ENCODE measurements at places on chromosomes 16 and 17.

- no peak for DNase-seq
Measured at GRCh38 chr17:44171931-44172455, 1.5 kb downstream of the ASB16 start.

DNA sequence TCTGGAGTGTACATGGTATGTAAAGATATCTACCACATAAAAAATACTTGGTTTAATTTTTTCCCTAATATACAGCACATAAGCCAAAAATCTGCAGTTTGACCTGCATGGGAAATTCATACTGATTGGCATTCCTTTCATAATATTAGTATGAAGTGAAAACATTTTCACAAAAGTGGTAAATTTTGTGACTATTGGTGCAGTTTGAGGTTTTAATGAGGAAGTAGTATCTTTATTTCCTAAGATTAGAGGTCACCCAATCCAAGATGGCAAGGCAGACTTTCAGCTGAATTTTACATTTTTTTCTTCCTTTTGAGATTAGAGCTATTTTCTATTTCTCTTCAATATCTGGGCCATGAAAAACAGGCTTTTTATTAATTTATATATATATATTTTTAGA, 21.2 kb downstream of the METTL9 start:
- no peak for DNase-seq

DNA sequence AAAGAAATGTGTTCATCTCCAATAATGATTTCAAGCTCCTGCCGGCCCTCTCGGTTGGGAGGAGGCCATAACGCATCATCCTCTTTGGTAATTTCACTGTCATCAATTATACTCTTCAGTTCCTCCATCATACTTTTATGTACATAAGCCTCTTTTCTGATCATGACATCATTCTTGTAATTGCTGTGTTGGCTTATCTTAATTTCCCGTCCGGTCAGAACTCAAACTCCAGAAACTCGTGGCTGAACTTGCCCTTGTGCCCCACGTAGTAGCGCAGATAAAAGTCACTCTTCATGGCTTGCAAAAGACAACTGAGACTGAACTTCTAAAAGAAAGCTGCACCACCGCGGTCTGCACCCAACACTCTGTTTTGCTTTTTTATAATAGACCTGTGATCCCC, 13.6 kb downstream of the TMEM220 start:
- DNase-seq, result no peak

DNA sequence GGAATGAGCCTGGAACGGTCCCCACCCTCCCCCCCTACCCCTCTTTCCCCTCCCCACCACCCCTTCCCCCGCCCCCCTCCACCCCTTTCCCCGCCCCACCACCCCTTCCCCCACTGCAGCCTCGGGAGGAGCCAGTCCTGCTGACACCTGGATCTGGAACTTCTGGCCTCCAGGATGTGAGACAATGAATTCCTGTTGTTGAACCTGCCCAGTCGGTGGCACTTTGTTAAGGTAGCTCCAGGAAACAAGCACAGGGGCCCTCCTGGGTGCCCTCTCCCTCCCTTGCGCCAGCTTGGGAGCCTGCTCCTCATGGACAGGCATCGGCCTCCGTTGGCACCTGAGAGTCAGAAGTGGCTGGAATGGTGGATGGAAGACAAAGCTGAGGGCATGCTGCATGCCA, 152.4 kb upstream of the FOXF1 start:
- no peak for DNase-seq

GRCh38 chr16:89237733-89238132, 20.2 kb downstream of the ZNF778 start:
- no peak for DNase-seq

GRCh38 chr17:83175822-83176622, 96.6 kb downstream of the METRNL start:
- DNase-seq, result no peak

Data from OCI-LY7 (cell line).